Nephron progenitor cell (in vitro differentiated cells): ENCODE measurements at places on chromosomes 16 and 17.

DNA sequence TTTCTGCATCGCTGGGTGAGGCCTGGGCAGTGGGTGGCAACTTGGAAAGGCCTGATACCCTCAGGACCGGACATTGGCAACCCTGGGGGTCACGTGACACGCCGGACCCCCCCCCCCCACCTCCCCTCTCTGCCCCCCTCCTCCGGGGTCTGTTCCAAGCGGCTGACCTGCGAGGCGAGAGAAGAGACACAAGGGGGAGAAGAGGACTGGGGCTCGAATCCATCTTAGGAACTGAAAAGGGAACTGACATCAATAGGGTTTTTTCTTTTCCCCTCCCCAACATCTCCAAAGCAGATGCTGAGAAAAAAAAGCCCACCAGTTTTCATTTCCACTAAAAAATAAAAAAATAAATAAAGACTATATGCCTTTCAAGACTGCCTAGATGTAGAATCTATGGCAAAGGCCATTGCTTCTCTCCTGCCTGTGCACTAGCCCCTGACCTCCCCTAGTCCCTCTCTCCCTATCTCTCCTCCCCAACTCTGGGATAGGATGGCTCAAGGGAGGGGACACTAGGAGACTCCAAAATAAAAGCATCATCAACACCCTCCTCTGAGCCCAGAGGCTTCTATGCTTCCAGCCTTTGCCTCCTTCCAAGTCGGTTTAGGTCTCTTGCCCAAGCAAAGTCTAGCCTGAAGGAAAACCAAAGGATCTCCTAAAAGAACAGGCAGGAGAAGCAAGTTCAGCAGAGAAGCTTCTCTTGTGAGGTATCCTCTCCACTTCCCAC, 7.7 kb upstream of the HOXB2 start:
- peaks cover 96% of the 10 kb centered on the region for H3K4me1 ChIP-seq
- peak; percentile 55 for DNase-seq
- no peaks in the 10 kb centered on the region for H3K27me3 ChIP-seq
- peak overlapping the region; percentile 99 for H3K4me3 ChIP-seq
- peaks cover 41% of the 10 kb centered on the region for H3K36me3 ChIP-seq

- no peaks in the 10 kb centered on the region for H3K27me3 ChIP-seq
- no peaks in the 10 kb centered on the region for H3K4me1 ChIP-seq
- peaks cover 65% of the 10 kb centered on the region for H3K36me3 ChIP-seq
- no peak overlapping the region for H3K4me3 ChIP-seq
- no peak for DNase-seq
Observed at GRCh38 chr16:81018496-81018895, 11.5 kb downstream of the CENPN start.

- H3K27me3 ChIP-seq: peaks cover 12% of the 10 kb centered on the region
- peaks cover 5% of the 10 kb centered on the region for H3K4me1 ChIP-seq
- no peak overlapping the region for H3K4me3 ChIP-seq
- DNase-seq: no peak
Observed at GRCh38 chr17:68849673-68850610, 105.2 kb downstream of the ABCA8 start.

- no peaks in the 10 kb centered on the region for H3K36me3 ChIP-seq
- H3K4me3 ChIP-seq: no peak overlapping the region
- no peaks in the 10 kb centered on the region for H3K4me1 ChIP-seq
- H3K27ac ChIP-seq: no peak overlapping the region
Observed at GRCh38 chr16:63385714-63386432, 1349.6 kb upstream of the CDH8 start.

DNA sequence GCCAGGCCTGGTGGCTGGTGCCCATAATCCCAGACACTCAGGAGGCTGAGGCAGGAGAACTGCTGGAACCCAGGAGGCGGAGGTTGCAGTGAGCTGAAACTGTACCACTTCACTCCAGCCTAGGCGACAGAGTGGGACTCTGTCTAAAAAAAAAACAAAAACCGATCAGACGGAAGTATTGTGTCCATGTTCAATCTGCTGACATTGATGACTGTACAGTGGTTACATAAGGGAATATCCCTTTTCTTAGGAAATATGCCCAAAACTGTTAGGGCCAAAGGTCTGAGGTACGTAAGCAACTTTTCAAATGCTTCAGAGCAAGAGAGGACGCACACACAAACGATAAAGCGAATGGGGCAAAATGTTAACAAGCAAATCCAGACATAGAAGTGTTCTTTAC, 69.8 kb upstream of the DNAH17 start:
- no peak for DNase-seq
- no peak overlapping the region for H3K27ac ChIP-seq
- H3K36me3 ChIP-seq: no peaks in the 10 kb centered on the region
- H3K4me3 ChIP-seq: no peak overlapping the region

DNA sequence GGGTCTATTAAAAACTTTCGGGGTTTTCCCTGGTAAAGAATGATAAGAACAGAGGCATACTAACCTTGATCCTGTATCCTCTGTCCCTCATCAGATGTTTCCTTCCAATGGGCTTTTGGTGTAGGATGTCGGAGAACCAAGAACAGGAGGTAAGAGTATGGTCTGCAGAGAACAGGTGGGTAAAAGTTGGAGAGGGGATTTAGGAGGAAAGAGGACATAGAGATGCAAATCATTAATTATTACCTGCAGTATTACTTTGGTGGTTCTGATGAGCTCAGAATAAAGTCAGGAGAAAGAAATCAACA, 4.3 kb downstream of the SNX11 start:
- H3K27me3 ChIP-seq: peaks cover 3% of the 10 kb centered on the region
- peaks cover 31% of the 10 kb centered on the region for H3K36me3 ChIP-seq
- peaks cover 33% of the 10 kb centered on the region for H3K4me1 ChIP-seq
- no peak overlapping the region for H3K4me3 ChIP-seq
- no peak for DNase-seq

- H3K4me1 ChIP-seq: peaks cover 15% of the 10 kb centered on the region
- no peak overlapping the region for H3K4me3 ChIP-seq
- H3K27ac ChIP-seq: no peak overlapping the region
- H3K27me3 ChIP-seq: peaks cover 6% of the 10 kb centered on the region
- no peak for DNase-seq
- H3K36me3 ChIP-seq: peaks cover 35% of the 10 kb centered on the region
Observed at GRCh38 chr17:64639516-64639915, 22.6 kb downstream of the SMURF2 start.

DNA sequence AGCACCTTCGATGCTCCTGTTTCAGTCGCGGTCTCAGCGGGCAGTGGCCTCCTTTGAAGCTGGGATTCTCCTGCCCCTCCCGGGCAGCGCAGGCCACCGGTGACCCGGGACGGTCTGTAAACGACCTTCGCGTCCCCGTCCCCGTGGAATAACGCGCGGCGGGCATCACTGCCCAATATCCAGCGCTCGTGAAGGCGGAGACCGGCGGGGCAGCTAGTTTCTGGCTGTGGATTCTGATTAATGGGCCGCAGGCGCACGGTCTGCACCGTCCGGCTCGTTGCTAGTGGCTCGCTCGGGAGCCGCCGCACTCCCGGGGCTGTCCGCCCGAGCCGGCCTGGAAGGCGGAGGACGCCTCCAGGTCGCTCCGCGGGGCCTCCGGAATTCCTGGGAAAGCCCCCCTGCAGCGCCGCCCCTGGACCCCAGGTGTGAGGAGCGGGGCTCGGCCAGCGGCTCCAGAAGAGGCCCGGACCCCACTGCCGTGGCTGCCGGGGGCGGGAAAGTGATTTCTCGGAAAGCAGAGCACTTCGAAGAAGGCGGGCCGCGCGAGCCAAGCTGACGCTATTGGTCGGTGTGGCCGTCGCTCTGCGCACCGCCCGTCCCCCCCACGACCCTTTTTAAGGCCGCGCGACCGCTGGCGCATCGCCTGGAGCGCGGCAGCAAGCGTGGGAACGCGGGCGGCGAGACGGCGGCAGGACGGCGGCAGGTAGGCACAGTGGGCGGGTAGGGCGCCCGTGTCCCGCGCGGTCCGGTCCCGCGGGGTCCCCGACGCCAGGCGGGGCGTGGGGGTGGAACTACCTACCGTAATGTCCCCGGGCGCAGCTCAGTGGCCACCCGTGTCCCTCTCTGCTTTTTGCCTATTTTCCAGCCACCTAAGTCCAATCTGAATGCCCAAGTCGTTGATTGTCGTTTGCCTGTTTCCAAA, at the start of gene IRF8:
IRF8 (plus strand) TSS at position 642 of the 922 bp plus-strand sequence. CDS start 3,854 bp downstream, outside the sequence.
- peaks cover 25% of the 10 kb centered on the region for H3K4me1 ChIP-seq
- no peak within 1 kb of the TSS for H3K27ac ChIP-seq
- H3K4me3 ChIP-seq: peak within 1 kb of the TSS; percentile 77
- peak; percentile 80 for DNase-seq

GRCh38 chr17:41392278-41392677, 5.1 kb downstream of the KRT31 start:
- no peak for DNase-seq
- peaks cover 4% of the 10 kb centered on the region for H3K36me3 ChIP-seq

DNA sequence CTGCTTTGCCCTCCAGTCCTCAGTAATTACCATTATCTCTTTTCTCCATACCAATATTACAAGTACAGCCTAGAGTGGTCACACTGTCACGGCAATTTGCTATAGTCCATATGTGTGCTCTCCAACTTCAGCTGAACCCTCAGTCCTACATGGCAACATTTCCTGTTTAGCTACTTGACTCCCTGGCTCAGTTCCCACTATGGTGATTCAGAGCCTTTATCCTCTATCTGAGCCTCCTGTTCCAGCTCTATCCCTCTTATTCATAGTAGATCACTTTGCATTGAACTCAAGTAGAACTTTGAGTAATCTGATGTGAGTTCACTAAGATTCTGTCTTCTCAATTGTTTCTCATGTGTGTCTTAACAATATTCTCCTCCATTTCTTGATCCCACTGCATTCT, 43.7 kb upstream of the GOSR1 start:
- no peaks in the 10 kb centered on the region for H3K4me1 ChIP-seq
- H3K27ac ChIP-seq: no peak overlapping the region
- DNase-seq: no peak

- no peaks in the 10 kb centered on the region for H3K36me3 ChIP-seq
- H3K4me3 ChIP-seq: no peak overlapping the region
- no peak for DNase-seq
- peaks cover 12% of the 10 kb centered on the region for H3K4me1 ChIP-seq
- peaks cover 7% of the 10 kb centered on the region for H3K27me3 ChIP-seq
- H3K27ac ChIP-seq: no peak overlapping the region
Observed at GRCh38 chr16:88461331-88462269, 8.5 kb downstream of the ZFPM1 start.

DNA sequence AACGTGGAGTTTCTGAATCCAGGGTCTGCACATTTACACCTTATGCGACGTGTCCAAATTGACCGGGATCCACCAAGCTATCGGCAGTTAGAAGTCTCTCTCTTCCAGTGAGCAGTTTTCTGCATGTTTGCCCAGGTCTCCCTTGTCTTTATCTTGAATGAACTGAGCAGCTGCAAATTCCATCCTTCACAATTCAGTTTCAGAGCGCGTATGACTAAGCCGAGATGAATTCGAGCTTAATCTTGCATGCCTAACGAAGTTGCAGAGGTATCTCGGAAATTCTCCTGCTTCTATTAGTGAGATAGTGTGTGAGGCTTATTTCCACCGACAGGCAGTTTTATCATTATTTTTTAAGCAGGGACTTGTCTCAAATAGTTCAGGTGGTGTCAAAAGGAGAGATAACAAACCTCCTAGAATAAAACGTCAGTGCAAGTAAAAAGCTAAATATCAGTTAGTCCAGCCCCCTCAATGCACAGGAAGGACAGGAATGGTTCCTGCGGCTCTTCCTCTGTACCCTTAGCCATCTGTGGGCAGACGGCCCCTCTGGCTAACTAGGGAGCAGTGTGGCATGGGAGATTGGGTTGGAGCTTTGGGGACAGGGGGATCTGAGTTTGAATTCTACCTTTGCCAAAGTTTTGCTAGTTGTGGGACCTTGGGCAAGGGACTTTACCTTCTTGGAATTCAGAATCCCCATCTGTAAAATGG, 93.0 kb upstream of the GPR139 start:
- H3K4me1 ChIP-seq: no peaks in the 10 kb centered on the region
- no peak overlapping the region for H3K4me3 ChIP-seq
- H3K27me3 ChIP-seq: peaks cover 10% of the 10 kb centered on the region
- H3K27ac ChIP-seq: no peak overlapping the region
- H3K36me3 ChIP-seq: no peaks in the 10 kb centered on the region

GRCh38 chr17:38400286-38400685, 28.0 kb upstream of the ARHGAP23 start:
- H3K4me1 ChIP-seq: peaks cover 28% of the 10 kb centered on the region
- H3K27ac ChIP-seq: peak overlapping the region; percentile 79

- peaks cover 34% of the 10 kb centered on the region for H3K4me1 ChIP-seq
- no peak for DNase-seq
- no peak overlapping the region for H3K4me3 ChIP-seq
- no peaks in the 10 kb centered on the region for H3K36me3 ChIP-seq
- H3K27ac ChIP-seq: peak overlapping the region; percentile 71
Observed at GRCh38 chr17:78281249-78281845, 49.9 kb downstream of the TMEM235 start.

- H3K4me1 ChIP-seq: peaks cover under 1% of the 10 kb centered on the region
- no peak for DNase-seq
Observed at GRCh38 chr17:30545024-30545423, 67.8 kb downstream of the GOSR1 start.

GRCh38 chr17:77963441-77963840, 4.9 kb downstream of the TNRC6C start:
- no peak for DNase-seq
- no peaks in the 10 kb centered on the region for H3K36me3 ChIP-seq
- H3K4me3 ChIP-seq: no peak overlapping the region
- H3K27ac ChIP-seq: no peak overlapping the region

DNA sequence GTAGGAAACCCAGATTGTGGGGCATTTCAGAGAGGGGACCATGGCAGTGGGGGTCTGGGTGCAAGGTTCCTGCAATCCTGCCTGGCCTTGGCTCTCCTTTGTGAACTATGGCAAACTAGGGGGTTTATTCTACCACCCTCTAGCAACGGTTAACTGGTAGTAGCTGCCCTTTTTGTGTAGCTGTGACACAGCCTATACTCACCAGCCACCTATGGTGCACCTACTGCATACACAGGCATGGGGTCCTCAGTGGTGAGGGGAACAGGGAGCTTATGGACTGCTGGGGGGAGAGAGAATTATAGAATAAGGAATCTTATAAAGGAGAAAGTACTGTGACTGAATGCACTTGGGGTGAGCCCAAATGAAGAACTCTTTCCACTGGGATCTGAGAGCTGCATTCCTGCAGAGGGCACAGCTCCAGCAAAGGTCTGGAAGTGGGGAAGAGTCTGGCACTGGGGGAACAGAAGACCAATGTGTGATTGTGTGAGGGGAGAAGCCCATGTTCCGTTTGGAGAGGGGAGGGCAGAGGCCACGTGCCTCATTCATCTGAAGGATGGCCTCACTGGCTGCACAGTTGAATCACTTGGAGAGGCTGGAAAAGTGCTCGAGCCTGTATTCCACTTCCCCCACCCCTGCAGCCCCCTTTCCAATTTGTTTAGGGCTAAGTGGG, 2.1 kb downstream of the MT1X start:
- H3K36me3 ChIP-seq: peaks cover 8% of the 10 kb centered on the region
- peaks cover 47% of the 10 kb centered on the region for H3K27me3 ChIP-seq

GRCh38 chr17:2023256-2023655, 1.9 kb downstream of the RTN4RL1 start:
- H3K27ac ChIP-seq: no peak overlapping the region
- H3K4me3 ChIP-seq: peak overlapping the region; percentile 47
- peaks cover 87% of the 10 kb centered on the region for H3K27me3 ChIP-seq
- no peak for DNase-seq
- no peaks in the 10 kb centered on the region for H3K36me3 ChIP-seq
- H3K4me1 ChIP-seq: peaks cover 49% of the 10 kb centered on the region

GRCh38 chr16:10031473-10031872, 150.8 kb downstream of the GRIN2A start:
- H3K36me3 ChIP-seq: no peaks in the 10 kb centered on the region
- peak overlapping the region; percentile 52 for H3K27ac ChIP-seq
- peaks cover 9% of the 10 kb centered on the region for H3K4me1 ChIP-seq
- no peak overlapping the region for H3K4me3 ChIP-seq
